Stimulated activated CD4-positive, alpha-beta T cell treated with anti-CD3 and anti-CD28 coated beads, Interleukin-15, amount 100 ng/mL, for 1 hour (primary cell): ENCODE measurements at places on chromosomes 1 and 21.

DNA sequence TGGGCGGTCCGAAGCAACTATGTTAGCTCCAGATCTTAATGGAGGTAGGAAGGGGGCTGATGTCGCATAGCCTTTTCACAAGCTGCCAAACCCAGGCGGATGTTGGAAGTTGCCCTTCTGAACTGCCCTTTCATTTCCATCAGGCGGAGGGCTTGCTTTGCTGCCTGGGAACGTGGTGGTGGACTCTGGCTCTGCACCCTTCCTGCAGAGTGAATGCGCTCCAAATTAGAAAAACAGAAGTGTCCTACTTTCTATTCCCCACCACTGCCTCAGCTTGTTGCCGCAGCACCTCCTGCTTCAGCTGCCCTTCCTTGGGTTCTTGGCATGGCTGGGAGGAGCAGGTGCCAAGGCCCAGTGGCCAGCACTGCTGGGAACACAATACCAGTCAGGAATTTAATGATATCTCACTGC is 60.6 kb downstream of the AK4 start:
- no peak for DNase-seq

- no peak for DNase-seq
Measured at GRCh38 chr21:42160111-42160721, 58.7 kb upstream of the ABCG1 start.

DNA sequence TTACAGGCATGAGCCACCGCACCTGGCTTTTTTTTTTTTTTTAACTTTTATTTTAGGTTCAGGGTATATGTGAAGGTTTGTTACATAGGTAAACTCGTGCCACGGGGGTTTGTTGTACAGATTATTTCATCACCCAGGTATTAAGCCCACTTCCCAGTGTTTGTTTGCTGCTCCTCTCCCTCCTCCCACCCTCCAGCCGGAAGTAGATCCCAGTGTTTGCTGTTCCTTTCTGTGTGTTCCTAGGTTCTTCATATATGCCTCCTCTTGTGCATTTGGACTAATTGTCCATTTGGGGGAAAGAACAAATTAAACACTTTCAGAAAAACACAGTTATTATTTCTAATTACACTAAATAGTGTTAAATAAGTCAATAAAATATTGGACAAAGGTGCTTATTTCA is 1.1 kb upstream of the SLC2A7 start:
- DNase-seq, result no peak

GRCh38 chr1:53765657-53766056 is 26.7 kb upstream of the GLIS1 start:
- DNase-seq, result no peak
